ENCODE measurements at places on chromosomes 5 and 9.

- no peak for DNase-seq
Measured at GRCh38 chr9:78158286-78158685, 77.6 kb upstream of the CEP78 start.

GRCh38 chr5:142404046-142404477 is 79.2 kb upstream of the SPRY4 start:
- DNase-seq = no peak

DNA sequence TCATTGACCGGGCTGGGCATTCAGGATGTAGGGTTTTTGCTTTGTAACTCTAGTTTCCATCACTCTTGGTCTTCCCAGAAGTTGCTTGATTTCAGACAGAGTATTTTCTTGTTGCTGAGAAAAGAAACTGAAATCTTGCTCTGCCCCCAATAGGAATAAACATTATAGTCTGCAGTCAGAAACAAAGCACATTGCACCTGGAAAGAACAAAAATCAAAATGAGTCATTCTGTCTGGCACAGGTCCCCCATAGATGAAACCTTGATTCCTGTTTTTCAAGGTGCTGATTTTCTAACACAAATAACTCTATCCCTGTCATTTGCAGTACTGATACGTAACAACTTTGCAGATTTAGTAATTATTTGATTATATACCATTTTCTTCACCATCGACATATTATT is 232.1 kb downstream of the FBXO4 start:
- no peak for DNase-seq

DNA sequence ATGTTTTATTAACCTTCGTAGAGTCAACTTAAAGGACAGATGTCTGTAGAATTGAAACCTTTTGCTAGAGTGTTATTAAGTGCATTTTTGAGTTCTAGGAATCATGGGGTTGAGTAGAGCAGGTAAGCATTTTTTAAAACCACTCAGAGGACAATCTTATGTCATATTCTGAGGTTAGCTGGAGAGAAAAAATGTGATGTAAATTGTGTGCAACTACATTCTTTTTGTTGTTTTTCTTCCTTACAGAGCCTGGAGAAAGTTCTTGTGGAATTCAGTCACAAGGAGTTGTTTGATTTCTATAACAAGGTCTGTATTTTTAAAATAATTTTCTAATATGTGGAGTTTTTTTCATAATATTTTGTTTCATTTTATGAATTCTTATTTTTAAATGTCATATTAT is 206.4 kb downstream of the COMMD10 start:
- DNase-seq = no peak

GRCh38 chr9:126376311-126377175 is 49.9 kb downstream of the MVB12B start:
- no peak for DNase-seq

- no peak for DNase-seq
Measured at GRCh38 chr5:90182726-90183125, 226.8 kb downstream of the CETN3 start.

Measured in NCI-H1417 treated with DMSO at 0.1 percent for 48 hours (cell line).